ENCODE measurements at places on chromosomes 12 and 14.

- no peak for DNase-seq
Measured at GRCh38 chr12:48078901-48079300, 27.0 kb downstream of the SENP1 start.

DNA sequence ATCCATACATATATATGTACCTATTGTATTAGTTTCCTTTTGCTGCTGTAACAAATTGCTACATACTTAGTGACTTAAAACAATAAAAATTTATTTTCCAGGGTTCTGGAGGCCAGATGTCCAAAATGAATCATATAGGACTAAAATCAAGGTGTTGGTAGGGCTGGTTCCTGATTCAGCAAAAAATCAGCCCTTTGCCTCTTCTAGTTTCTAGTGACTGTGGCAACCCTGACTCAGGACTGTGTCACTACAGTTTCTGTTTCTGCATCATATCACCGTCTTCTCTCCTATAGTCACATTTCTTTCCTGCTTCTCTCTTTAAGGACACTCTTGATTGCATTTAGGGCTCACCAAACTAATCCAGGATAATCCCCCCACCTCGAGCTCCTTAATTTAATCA, 386.3 kb upstream of the TBX3 start:
- no peak for DNase-seq

- no peak for DNase-seq
Measured at GRCh38 chr12:89016970-89017778, 335.1 kb downstream of the DUSP6 start.

DNA sequence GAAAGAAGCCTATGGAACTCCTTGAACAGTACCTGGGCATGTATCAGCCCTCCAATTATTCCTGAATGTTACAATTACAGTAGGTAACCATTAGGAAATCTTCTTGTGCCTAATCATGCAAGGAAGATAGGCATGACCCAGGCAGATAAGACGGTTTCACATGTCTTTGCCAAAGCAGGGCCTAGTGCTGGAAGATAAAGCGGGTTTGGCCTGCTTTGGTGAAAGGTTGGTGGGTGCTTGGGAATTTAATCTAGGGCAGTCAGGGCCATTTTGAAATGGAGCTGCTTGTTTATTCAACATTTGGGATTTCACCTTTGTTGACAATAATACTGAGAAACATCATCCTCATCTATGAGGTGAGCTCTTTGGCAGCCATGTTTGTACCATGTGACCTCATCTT, 12.5 kb upstream of the SRSF5 start:
- DNase-seq, result no peak

DNA sequence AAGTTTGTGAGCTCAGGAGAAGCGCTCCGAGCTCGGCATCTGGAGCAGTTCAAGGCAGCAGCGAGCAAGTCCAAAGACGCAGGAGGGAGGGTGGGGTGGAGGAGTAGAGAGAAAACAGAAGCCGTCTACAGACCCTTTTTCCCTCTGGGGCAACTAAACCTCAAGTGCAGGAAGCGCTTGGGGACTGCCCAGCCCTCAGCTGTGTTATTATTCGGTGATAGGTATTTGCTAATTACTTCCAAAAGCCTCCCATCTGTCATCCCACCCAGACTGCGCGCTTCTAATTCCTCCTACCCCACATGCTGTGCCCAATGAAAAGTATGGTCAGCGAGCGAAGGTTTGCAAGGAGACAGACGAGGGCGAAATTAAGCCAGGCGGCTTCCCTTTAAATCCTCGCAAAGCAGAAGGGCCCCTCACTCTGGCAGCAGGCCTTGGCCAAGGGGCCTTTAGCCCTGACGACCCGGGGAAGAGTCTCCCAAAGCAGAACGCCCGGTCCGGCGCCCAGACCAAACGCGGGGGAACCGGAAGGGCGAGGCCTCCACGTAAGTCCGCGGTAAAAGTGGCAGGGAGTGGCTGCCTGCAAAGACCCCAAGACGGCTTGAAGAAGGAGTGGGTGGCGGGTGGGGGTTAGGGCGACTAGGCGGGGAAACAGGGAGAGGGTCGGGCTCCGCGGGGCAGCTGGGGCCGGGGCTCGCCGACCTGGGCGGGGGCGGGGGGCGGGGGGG, 507 bp upstream of the CD9 start:
- no peak for DNase-seq

DNA sequence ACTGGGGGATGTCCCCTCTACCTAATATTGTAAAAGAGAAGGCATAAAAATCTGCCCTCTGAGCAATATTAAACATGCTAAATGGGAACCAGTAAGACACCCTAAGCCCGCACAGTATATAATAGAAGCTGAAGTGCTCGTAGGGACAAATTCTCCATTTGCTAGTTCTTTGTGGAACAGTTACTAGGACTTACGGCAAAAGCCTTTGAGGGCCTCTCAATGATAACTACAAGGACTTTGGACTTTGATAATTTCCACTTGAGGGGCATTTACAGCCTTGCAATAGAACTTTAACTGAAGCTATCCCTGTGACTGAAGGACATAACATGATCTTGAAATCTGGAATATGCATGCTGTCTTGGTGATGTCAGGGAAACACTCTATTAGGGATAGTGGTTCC, 111.5 kb upstream of the IFNG-AS1 start:
- no peak for DNase-seq

- no peak for DNase-seq
Measured at GRCh38 chr12:1552171-1552570, 42.2 kb downstream of the FBXL14 start.

- DNase-seq, result no peak
Measured at GRCh38 chr14:101449114-101449513, 112.2 kb upstream of the DIO3 start.

DNA sequence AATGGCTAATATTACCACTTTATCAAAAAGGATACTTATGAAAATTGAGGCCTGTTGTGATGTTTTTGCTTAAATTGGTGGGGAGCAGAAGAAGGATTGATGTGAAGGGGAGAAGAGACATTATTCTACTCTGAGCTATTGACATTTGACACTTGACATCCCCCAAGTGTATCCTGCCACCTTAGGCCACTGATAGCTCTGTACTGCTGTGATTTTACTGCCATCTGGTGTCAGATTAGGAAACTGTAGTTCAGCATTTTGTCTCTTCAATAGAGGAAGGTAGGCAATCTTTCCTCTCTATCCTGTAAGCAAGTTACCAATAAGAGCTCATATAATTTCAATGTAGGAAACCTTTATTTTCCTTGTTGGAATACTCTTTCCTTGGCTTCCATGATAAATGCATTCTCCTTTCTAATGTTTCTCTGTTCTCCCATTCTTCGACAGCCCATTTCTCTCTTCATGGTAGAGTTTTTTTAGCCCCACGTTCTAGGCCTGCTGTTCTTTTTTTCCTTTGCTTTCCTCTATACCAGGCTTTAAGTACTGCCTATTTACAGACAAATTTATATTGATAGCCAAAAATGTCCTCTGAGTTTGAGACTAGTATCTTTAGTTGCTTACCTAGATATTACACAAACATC, 46.3 kb downstream of the PPHLN1 start:
- DNase-seq, result no peak

DNA sequence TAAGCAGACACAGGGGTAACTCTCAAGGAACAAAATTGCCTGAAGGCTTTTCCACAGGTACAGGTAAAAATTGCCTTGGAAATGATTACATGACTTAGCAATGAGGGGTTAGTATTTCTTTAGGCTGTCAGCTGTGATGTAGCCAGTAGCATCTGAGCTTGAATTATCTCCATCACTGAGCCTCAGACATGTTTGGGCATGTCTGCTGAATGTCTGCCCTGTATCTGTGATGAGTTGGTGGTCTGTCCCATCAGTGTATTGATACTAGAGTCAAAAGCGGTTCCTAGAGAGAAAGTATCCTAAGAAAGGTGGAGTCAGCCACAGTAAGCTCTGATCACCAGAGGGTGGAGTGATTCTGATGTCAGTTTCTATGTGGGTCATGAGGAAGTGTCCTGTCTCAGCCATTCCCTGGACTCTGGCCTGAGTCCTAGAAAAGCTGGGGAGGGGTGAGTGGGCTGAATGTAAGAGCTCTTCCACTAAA, 16.3 kb downstream of the AKAP6 start:
- DNase-seq, result no peak

DNA sequence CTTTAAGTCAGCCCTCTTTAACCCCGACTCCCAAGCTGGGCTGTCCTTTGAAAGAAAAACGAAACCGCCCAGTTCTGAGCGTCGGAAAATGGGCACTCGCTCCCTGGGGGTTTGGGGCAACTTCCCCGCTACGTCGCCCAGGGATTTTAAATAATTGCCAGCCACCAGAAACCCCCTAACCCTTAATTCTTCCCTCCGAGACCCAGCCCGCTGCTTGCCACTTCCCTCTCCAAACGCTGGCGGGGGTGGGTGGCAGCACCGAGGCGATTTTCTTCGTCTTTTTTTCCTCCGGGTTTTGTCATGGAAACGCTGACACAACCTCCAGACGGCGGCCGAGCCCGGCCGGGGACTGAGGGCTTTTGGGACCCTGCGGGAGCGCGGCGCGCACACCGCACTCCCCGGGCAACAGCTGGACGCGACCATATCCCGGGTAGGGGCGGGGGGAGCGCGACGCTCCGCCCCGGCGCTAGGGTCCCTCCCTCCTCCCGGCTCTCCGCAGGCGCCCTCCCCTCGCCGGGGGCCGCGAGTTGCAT, at the start of gene CHST11:
CHST11 (plus strand) TSS at position 532 of the 533 bp plus-strand sequence.
- peak; percentile 50 for DNase-seq

- DNase-seq, result no peak
Measured at GRCh38 chr12:120722784-120723183, 2.8 kb upstream of the ACADS start.

DNA sequence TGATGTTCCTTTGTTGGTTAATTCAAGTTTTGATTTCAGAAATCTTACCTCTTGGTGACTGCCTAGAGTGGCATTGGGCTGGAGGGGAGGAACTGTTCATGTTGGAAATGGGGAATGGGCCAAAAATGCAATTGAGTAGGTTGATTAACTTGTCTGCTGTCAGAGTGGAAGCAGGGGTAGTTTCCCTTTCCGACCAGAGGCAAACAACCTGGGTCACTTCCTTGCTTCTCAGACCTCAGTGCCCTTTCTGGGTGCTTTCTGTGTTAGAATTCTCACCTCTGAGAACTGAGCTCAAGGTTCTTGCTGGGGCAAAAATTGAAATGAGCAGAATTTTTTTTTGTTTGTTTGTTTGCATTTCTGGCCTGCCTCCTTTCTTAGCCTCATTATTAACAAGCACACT, 2.3 kb upstream of the M6PR start:
- DNase-seq, result no peak

GRCh38 chr14:105480807-105481801, 5.6 kb upstream of the CRIP1 start:
- peak; percentile 83 for DNase-seq

DNA sequence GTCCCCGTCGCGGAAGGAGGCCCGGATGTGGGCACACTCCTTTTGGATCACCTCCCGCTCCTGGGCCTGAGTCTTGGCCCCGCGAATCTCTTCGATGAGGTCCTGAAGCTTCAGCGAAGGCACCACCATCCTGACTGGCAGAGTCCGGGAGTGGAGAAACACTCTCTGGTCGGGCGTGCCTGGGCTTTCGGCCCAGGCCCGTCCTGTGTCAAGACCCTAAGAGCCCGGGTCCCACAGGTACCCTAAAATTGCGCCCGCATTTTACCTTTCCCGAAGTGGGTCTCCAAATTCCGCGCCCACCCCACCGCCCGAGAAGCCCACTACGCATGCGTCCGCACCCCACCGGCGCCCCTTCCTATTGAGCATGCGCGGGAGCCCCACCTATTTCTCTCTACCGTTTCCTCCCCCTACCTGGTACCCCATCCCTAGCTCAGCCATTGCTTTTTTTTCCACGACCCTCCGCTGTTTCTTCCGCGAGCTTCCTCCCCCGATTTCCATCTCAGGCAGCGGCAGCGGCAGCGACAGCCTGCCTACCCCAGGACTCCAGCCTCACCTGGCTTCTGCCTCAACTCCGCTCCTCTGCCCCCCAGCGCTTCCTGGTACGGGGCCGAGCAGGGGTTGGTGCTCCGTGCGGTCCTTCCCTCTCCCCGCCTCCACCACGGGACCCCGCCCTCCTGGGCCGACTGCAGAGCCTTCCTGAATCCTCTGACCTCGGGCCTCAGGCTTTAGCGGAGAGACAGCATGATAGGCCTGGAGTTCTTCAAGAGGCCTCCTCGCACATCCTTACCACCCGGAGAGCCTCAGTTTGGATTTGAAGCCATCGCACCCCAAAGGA, at the start of gene AP1G2:
AP1G2 (minus strand) TSS at position 606 of the 835 bp plus-strand sequence; CDS start at position 129, 477 bp downstream.
- DNase-seq, result peak; percentile 79

GRCh38 chr14:24806061-24806678, 172.2 kb upstream of the GZMB start:
- peak; percentile 12 for DNase-seq

- no peak for DNase-seq
Measured at GRCh38 chr14:23306412-23307145, at the start of gene BCL2L2. BCL2L2 (plus strand) TSS chr14:23306833; CDS start chr14:23307768, 935 bp downstream.

- DNase-seq, result no peak
Measured at GRCh38 chr14:101878822-101879528, 85.4 kb upstream of the DYNC1H1 start.

- no peak for DNase-seq
Measured at GRCh38 chr14:64520699-64521098, 16.1 kb downstream of the ZBTB1 start.

GRCh38 chr12:76914102-76914859, 35.5 kb upstream of the CSRP2 start:
- no peak for DNase-seq

DNA sequence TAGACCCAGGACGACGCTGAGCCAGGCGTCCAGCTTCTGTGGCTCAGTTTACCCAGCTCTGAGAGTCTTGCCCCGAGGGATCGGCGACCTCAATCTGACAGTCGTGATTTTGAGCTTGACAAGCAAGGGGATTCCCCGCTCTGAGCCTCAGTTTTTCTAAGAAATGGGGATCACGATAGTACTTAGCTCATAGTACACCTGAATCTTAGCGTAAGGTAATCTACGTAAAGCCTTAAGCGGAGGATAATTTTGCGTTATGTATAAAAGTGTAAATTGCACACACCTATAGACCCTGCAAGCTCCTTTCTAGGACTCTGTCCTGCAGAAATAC, 285 bp downstream of the MVK start:
- DNase-seq, result no peak

- DNase-seq, result no peak
Measured at GRCh38 chr12:39935275-39935674, 170.6 kb downstream of the SLC2A13 start.

- no peak for DNase-seq
Measured at GRCh38 chr12:46390881-46391280, 18.3 kb upstream of the SLC38A2 start.

GRCh38 chr12:70772836-70773235, 135.6 kb upstream of the PTPRB start:
- DNase-seq, result no peak

GRCh38 chr12:6967651-6968100, 2.8 kb downstream of the PHB2 start:
- DNase-seq, result no peak

DNA sequence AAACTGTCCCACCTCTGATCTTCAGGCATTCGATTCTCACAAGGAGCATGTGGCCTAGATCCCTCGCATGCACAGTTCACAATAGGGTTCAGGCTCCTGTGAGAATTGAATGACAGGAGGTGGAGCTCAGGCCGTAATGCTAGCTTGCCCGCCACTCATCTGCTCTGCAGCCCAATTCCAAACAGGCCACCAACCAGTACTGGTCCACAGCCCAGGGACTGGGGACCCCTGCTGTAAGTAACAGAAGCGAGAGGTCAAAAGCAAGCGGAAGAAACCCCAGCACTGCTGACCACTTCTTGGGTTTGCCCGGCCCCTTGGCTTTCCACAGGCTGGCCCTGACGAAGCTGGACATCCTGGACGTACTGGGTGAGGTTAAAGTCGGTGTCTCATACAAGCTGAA, 8.5 kb upstream of the SIVA1 start:
- no peak for DNase-seq

All from stimulated activated CD8-positive, alpha-beta memory T cell treated with anti-CD3 and anti-CD28 coated beads, Interleukin-7, amount 100 ng/mL, for 24 hours (primary cell).